Kidney epithelial cell (primary cell): ENCODE measurements at places on chromosomes 2 and 18.

DNA sequence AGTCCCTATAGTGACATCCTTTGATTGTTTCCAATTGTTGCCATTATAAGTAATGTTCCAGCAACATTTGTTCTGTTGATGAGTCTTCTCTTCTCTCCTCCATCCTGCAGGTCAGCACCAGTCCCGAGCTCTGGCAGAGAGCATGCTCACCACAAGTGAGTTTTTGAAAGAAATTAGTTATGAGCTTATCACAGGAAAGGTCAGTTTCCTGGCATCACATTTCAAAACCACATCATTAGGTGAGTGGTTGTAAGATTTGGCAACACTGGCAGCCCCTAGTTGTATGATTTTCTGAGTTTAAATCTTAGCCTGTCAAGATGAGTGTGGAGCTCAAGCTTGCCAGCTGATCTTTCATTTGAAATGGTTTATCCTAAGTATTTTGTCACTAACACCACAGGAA lies 149.6 kb downstream of the ESCO1 start:
- DNase-seq = no peak

- no peak for DNase-seq
Observed at GRCh38 chr2:128043041-128043440, 15.2 kb upstream of the SAP130 start.

- no peak for DNase-seq
Observed at GRCh38 chr2:224645722-224646121, 60.6 kb upstream of the CUL3 start.

DNA sequence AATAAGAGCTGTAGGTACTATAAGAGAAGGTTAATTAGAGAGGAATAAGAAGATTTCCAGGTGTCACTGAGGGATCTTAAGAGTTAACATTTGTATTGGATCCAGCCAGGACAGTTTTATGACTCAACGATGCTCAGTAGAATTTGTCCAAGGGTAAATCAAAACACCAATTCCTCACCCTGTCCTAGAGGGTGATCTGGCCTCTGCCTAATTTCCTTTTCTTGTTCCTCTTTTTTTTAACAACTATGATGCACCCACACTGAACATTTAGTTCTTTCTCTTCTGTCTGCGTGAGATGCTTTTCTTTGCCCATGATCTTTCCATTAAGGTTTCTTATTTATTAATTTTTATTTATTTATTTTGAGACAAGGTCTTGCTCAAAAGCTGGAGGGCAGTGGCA lies 92.0 kb downstream of the PMS1 start:
- DNase-seq = no peak

DNA sequence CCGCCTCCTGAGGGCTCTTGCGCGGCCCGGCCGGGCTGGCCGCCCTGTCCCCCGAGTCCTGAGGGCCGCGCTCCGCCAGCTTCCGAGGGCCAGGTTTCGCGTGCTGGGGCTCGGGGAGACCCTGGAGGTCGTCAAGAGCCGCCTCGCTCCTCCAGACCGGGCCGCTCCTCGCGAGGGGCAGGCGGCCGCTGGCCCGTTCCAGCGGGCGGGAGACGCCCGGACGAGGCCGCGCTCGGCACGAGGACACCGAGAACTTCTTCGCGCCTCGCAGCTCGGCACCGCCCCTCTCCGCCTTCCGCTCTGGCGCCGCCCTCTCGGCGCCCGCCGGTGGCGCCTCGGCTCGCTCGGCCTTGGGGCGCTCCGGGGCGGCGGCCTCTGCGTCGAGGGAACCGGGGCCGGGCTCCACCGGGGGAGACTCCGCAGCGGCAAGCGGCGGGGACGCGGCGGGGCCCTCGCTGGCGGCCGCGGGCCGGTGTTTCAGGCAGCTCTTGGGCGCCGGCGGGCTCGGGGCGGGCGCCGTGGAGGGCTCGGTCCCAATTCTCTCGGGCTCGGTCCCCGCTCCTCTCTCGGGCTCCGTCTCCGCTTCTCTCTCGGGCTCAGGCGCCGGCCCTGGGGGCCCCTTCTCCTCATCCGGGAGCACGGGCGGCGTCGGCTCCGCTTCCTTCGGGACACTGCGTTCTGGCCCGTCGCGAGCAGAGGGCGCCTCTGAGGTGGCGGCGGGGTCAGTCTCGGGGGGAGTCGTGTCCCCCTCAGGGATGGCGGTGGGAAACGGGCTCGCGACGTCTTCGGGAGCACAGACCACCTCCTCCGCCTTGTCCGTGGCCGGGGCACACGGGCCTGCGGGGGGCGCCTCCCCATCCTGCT lies 91.6 kb upstream of the MGAT4A start:
- no peak for DNase-seq

DNA sequence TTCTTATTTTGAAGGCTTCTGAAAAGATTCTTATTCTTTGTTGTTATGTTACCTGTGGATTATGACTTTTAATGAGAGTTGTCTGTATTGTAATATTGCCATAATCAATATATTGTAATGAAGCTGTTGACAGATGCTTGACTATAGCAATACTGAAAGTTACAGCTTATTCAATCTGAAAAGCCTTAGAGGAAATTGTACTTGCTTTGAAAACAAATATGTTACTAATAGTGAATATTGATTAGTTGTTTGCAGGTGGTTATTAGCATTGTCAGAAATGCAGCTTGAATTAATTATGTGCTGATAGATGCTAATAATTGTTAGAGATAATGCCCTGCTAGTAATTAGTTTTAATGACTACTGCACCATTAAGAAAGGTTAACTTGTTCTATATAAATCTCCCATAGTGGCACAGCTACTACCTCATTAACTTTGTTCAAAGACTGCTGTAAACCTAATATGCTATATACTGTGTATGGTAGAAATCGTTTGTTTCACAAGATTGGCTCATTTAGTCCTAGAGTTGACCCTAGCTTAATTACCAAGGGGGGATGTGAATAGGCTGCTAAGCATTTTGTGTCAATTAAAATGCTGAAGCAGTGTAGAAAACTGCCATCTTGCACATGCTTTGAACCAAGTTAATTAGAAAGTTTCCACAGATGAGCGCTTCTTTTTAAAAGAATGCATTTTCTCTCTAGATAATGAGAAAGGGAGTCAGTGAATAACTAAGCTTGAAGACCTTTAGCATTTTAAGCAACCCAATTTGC lies 30.5 kb downstream of the SLC39A10 start:
- DNase-seq = no peak

DNA sequence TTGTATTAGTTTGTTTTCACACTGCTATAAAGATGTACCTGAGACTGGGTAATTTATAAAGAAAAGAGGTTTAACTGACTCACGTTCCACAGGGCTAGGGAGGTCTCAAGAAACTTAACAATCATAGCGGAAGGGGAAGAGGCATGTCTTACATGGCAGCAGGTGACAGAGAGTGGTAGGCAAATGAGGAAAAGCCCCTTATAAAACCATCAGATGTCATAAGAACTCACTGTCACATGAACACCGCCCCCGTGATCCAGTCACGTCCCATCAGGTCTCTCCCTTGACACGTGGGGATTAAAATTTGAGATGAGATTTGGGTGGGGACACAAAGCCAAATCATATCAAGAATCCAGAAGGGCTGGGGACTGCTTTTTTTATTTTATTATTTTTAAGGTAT lies 120.0 kb downstream of the GALNT14 start:
- no peak for DNase-seq

GRCh38 chr2:217017456-217018252 lies 157.8 kb upstream of the TNP1 start:
- no peak for DNase-seq

- no peak for DNase-seq
Observed at GRCh38 chr2:74381751-74382150, 1.6 kb upstream of the DCTN1 start.

DNA sequence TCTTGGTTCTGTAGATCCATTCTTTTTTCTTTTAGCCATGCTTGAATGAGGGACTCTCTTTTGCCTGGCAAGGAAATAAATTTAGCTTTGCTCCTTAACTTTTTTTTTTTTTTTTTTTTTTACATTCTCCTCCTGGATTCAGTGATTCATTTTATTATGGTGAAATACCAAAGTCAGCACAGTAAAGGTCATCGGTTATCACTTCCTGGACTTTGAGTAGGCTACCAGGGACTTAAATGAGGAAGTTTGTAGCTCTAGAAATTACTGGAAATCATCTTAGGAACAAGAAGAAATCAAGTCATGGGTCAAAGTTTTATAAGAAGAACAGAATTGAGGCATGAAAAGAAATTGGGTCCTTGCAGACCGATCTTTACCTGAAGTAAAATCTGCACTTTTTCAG lies 75.0 kb downstream of the SOCS6 start:
- DNase-seq = peak; percentile 18

DNA sequence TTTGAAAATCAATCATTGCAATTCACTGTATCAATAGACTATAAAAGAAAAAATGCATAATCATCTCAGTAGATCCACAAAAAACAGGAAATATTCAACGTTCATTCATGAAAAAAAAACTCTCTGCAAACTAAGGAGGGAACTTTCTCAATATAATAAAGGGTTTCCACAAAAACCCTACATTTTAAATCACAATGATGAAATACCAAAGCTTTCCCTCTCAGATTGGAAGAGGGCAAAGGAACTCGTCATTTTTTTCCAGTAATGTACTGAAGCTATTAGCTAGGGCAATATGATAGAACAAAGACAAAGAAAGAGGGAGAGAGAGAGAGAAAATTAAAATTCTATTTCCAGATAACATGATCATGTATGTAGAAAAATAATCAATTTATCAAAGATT lies 167.1 kb upstream of the RBMS1 start:
- no peak for DNase-seq

GRCh38 chr2:50431958-50432650 lies 599.8 kb downstream of the NRXN1 start:
- DNase-seq = no peak

GRCh38 chr2:207490441-207490840 lies 39.3 kb upstream of the CREB1 start:
- no peak for DNase-seq

DNA sequence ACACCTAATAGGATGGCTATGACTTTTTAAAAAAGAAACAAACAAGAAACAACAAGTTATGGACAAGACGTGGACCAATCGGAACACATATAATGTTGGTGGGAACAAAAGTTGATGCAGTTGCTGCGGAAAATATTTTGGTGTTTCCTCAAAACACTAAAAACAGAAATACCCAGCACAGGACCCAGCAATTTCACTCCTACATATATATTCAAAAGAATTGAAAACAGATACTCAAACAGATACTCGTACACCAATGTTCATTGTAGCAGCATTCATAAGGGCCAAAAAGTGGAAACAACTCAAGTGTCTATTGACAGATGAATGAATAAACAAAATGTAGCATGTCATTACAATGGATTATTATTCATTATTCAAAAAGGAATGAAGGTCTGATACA lies 12.1 kb downstream of the CCDC141 start:
- DNase-seq = no peak

DNA sequence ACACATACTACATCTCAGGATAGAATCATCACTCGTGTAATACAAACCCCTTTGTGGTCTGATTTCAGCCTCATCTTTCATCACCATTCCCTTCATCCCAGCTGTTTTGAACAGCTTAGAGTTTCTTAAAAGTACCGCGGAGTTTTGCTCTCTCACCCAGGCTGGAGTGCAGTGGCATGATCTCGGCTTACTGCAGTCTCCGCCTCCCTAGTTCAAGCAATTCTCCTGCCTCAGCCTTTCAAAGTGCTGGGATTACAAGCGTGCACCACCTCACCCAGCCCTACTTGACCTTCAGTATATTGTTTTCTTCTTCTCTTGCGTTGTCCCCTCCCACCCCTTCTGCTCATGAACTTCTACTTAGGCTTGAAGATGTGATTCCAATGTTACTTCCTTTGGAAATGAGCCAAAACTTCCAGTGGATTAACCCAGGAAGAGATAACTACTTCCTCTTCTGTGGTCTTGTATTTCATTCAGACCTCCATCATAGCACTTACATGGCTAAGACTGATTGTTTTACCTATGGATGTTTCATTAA lies 15.8 kb downstream of the ERLEC1 start:
- DNase-seq = no peak

DNA sequence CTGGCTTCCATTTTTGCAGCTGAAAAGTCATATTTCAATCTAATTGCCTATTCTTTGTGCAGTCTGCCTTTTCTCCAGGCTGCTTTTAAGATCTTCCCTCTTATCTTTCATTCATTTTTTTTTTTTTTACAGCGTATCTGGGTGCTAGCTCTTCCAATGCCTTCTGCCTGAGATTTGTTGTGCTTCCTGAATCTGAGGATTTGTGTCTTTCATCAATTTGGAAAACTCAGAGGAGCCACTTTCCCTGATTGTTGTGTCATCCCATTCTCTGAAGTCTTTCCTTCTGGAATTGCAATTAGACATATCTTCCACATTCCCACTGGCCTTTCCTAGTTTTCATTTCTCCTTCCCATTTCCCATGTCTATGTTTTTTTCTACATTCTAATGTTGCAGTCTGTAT lies 21.9 kb upstream of the ACKR3 start:
- DNase-seq = no peak

- no peak for DNase-seq
Observed at GRCh38 chr2:118128826-118129225, 40.6 kb downstream of the INSIG2 start.

GRCh38 chr2:223075301-223076270 lies 23.6 kb downstream of the KCNE4 start:
- no peak for DNase-seq

- no peak for DNase-seq
Observed at GRCh38 chr2:234845602-234846590, 105.9 kb upstream of the SH3BP4 start.

GRCh38 chr2:39144416-39144815 lies 23.6 kb upstream of the SOS1 start:
- no peak for DNase-seq

GRCh38 chr2:181146171-181146570 lies 165.8 kb downstream of the UBE2E3 start:
- DNase-seq = no peak

- DNase-seq = no peak
Observed at GRCh38 chr2:208329485-208329884, 63.4 kb downstream of the PIKFYVE start.

DNA sequence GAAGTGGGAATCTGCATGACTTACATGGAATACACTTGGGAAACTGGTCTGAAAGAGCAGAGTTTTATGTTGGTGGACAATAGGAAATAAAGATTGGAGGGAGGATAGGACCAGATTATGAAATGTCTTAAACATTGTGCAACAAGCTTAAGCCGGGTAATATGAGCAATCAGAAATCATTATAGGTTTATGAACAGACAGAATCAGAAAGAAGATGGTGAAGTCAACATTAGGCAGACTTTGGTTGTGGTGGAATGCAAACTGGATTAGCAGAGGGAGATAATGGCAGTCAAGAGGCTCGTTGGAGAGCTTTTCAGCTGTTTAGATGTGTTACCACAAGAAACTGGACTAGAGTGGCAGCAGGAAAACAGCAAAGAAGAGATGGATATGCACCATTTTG lies 43.5 kb downstream of the CRIM1 start:
- DNase-seq = no peak

- DNase-seq = no peak
Observed at GRCh38 chr18:11125492-11126315, 23.7 kb downstream of the PIEZO2 start.

DNA sequence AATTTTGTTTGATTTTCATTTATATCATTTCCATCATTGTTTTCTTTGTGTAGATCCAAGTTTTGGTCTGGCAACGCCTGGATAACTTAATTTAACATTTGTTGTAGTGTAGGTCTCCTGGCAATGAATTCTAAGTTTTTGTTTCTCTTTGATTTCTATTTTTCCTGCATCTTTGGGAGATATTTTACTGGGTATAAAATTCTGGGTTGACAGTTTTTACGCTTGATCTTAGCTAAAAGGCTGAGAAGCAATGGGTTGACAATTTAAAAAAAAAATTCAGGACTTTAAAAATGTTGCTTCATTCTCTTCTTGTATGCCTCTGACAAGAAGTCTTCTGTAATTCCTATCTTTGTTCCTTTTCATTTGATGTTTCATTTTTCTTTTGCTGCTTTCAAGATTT lies 8.6 kb downstream of the LYPD6B start:
- no peak for DNase-seq

- DNase-seq = no peak
Observed at GRCh38 chr2:84776011-84776410, 104.9 kb downstream of the TRABD2A start.
